Calu3 (cell line): ENCODE measurements at places on chromosomes 16 and 17. TPM values are rescaled to one million over a fixed set of nuclear protein-coding genes. Genes with fewer than 3 reads are reported as not detected.

Gene ENO3
- total RNA-seq = 12.3 and 12.9 TPM in 2 replicates

Gene GPR139
- not detected in 2 replicates for total RNA-seq

DNA sequence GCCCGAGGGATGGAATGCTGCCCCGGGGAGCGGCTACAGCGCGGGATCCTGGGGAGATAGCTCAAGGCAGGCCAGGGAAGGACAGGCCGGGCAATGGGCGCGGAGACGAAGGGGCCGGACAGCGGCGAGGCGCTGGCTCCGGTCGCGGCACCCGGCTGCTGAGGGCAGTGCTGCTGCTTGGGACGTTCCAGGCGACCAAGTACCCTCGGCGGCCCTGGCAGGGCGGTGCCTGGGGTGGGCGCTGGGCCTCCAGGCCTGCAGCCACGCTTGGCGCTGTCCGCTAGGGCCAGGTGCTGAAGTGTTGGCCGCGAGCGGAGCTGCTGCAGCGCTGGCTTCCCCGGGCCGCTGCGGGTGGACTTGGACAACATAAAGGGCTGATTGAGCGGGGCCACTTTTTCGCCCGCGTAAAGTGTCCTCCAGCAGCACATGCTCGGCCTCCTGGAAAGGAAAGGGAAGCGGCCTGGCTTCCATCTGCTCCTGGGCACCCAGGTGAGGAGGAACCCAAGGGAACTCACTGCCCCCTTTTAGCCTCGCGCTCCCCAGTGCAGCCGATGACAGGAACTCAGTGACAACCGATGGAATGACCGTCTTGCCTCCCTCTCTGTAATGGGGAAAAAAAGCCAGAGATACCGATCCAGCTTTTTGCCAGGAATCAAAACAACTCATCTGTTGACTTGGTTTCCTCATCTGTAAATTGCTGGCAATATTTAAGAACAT lies 23.7 kb downstream of the CLEC3A start:
- DNase-seq = no peak

DNA sequence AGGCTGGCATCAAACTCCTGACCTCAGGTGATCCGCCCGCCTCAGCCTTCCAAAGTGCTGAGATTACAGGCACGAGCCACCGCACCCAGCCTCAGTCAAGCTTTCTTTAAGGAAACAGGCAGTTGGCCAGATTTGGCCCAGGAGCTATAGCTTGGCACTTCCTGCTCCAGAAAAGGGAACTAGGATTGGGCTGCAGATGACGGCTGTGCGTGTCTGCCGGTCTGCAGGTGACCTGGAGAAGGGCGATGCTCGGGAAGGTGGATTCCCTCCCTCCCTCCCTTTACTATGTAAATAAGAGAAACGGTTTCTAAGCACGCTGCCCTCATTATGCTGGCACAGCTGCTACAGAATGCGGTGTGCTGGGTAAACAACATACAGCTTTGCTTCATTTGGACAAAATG lies 215.9 kb downstream of the RPTOR start:
- peak; percentile 54 for DNase-seq

DNA sequence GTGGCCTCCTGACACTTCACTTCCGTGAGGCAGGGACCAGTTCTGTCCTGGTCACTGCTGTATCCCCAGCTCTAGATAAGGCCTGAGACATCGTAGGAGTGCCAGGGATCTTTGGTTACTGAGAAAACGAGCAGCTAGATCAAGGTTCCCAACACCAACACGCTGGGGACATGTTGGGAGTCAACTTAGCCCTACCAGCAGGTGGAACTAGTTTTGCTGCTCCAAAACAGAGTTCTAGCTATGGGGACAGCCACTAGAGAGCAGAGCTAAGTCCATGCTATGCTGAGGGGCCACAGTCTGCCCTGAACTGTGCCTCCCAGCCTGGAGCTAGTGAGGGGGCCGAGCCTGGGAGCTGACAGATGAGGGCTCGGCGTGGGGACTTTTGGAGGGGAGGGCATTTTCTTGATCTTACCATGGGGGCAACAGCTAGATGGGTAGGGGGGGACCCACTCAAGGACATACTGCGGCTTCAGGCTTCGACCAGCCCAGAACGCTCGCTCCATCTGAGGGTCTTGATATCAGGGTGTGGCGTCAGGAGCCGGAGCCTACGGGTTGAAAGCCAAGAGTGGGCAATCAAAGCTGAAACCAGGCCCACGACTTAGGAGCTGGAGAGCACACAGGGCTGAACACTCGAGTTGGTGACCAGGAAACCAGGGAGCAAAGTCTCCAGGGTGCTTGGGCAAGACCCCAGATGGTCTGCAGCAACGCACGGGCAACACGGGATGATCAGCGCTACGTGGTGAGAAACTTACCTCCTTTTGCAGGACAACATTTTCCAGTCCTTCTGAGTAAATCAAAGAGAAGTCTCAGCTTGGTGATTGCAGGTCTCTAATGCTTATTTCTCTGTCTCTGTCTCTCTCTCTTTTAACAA lies 13.4 kb downstream of the SNX20 start:
- DNase-seq = no peak

- peak; percentile 8 for DNase-seq
These were observed 151.5 kb downstream of the CEP112 start for GRCh38 chr17:66040402-66040801.

DNA sequence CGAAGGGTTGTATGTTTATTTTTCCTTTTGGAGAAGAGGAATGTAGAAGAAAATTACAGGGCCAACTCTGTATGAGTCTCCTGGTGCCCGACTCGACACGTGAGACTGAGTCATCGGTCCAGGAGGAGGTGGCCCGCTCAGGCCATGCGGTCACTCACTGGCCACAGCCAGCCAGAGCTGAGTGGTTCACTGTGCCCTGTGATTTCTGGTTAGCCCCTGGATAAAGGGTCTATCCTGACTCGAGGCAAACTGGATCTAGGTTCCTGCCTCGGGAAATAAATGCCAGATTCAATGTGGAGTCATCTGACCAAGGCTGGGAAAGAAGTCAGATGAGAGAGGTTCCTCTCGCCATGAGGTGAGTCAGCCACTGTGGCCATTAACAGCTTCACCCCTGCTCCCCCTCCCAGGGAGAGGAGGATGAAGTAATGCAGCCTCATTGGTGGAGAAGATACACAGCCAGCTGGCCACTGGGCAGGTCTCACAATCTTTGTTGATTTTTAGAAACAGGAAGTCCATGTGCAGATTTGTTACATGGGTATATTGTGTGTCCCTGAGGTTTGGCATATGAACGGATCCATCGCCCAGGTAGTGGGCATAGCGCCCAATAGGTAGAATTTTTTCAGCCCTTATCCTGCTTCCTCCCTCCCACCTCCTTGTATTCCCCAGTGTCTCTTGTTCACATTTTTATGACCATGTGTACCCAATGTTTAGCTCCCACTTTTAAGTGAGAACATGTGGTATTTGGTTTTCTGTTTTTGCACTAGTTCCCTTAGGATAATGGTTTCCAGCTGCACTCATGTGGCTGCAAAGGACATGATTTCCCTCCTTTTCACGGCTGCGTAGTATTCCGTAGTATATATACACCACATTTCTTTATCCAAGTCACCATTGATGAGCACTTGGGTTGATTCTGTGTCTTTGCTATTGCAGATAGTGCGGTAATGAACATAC lies 21.7 kb upstream of the USP36 start:
- peak; percentile 89 for DNase-seq

DNA sequence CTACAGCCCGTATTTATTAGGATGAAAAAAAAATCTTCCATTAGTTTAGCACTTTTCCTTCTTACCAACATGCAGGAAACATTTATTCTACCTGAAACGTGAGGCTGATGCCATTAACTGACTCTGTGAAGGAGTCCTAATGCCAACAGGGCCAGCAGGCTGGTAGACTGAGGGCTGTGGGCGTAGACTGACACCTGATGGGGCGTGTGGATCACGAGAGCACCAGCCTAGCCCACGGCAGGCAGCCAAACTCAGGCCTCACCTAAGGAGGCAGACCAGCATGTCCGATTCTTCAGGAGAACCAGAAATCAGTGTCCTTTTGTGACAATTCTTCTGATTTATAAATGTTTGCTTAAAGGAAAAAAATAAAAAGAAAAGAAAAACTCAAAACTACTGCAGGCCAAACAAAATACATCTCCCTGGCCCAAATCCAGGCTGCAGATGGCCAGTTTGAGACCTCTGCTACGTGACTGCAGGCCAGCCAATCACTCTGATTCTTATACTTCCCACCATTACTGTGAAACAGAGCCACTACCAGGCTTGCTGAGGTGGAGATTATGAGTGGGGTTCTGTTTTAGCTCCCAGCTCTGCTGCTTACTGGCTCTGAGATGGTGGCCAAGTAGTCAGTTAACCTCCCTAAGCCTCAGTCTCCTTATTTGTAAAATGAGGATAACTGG lies 66.5 kb downstream of the GNAO1 start:
- DNase-seq = no peak
